Epithelial cell of proximal tubule (primary cell): ENCODE measurements at places on chromosomes 6 and 20.

- DNase-seq: no peak
Measured at GRCh38 chr6:134435814-134436280, 117.9 kb upstream of the SGK1 start.

GRCh38 chr6:165967810-165968407 is 199.7 kb downstream of the TBXT start:
- DNase-seq: peak; percentile 7

DNA sequence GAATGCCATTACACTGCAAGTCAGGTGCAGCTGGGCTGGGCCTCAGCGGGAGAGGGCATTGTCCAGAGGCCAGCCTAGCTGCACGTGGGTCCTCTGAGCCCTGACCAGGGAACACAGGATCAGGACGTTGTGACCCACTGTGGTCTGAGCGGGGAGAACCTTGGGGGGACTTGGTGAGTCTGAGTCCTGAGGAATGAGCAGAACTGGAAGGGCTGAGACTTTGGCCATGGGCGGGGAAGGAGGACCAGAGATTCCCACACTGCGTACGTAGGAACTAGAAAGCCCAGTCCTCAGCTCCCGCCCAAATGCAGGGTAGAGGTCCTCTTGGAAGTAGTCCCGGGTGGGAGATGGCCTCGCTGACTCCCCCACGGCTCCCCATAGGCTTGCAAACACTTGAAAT is 42.5 kb downstream of the GABRR2 start:
- no peak for DNase-seq

GRCh38 chr20:10560686-10561085 is 113.1 kb downstream of the JAG1 start:
- no peak for DNase-seq

GRCh38 chr20:57055345-57055744 is 211.1 kb downstream of the BMP7 start:
- DNase-seq: no peak

DNA sequence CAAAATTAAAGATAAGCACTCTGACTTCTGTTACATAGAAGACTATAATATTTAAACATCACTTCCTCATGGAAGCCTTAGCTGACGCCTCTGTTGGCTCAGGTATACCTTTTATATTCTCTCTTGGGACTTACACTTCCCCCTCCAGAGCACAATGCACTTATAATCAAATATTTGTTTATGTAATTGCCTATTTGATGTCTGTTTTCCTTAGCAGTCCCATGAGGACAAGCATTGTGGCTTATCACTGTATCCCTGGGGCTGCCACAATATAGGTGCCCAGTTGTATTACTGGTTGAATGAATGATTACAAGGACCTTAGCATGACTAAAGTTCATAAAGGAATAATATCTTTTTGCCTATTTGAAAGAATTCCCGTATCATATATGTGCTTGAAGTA is 186.7 kb upstream of the VGLL2 start:
- no peak for DNase-seq

GRCh38 chr6:163745536-163746400 is 331.2 kb downstream of the QKI start:
- peak; percentile 91 for DNase-seq

GRCh38 chr6:147712841-147713240 is 204.4 kb downstream of the SAMD5 start:
- no peak for DNase-seq

GRCh38 chr6:139490482-139490881 is 116.0 kb upstream of the CITED2 start:
- no peak for DNase-seq
